ENCODE measurements at places on chromosomes 13 and 19.

DNA sequence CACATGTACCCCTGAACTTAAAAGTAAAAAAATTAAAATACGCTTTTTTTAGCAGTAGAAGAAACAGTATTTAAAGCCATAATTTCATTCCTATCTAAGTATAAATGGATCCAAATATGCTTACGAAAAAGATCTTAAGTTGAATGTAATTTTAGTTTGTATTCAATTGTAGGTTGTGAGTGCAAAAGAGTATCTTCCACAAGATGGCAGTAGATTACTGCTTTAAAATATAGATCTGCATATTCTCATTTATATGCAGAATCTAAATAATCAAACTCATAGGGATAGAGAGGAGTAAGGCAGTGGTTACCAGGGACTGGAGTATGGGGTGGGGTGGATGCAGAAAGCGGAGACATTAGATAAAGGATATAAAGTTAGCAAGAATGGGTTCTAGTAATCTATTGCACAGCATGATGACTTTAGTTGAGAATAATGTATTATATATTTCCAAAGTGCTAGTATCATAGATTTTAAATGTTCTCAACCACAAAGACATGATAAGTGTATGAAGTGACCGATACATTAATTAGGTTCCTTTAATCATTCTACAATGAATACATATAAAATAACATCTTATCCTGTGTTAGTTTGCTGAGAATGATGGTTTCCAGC, 14.2 kb downstream of the OR7A17 start:
- no peak for DNase-seq

DNA sequence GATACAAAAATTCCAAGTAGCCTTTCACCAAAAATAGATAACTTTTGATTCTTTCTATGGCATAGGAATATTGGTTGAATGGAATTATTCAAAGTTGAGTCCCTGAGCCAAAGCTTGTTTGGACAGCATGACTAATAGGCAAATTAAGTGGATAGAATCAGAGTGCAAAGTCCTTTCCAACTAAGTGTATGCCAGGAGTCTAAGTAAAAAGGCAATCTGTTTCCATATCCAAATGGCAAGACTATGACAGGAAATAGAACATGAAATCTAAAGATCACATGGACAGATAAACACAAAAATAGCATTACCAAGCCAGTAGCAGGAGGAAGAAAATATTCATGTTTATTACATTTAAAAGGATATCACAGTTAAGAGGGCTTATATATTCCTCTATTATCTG, 804.6 kb downstream of the SLITRK6 start:
- no peak for DNase-seq

GRCh38 chr13:27391471-27391870, 32.9 kb upstream of the GTF3A start:
- no peak for DNase-seq

- DNase-seq: no peak
Measured at GRCh38 chr13:98821372-98822224, 69.1 kb upstream of the SLC15A1 start.

- DNase-seq: no peak
Measured at GRCh38 chr13:51000061-51000460, 90.5 kb downstream of the RNASEH2B start.

GRCh38 chr19:33296488-33296971, 5.8 kb downstream of the CEBPA start:
- no peak for DNase-seq

DNA sequence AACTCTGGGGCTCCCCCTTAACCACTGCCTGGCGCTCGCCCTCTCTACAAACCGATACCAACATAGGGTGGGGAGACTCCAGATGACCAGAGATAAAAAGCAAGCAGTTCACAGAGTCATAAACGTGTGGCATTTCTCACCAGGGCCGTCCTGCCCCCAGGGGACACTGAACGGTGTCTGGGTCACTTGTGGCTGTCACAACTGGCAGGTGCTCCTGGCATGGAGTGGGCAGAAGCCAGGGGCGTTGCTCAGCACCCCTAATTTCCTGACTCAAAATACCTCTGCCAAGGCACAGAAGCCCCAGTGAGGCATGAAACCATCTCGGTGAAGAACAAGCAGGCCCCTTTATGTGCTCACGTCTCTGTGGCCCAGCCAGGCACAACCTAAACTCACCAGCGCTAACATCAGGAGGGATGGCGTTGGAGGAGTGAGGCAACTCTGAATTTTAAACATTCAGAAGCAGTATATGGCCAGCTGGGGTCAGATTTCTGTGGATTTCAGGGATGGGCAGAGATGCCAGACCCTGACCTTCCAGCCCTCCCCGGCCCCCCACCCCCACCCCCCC, 1.8 kb downstream of the PIP5K1C start:
- DNase-seq: no peak

- DNase-seq: no peak
Measured at GRCh38 chr19:3047496-3048189, 14.7 kb downstream of the TLE5 start.

DNA sequence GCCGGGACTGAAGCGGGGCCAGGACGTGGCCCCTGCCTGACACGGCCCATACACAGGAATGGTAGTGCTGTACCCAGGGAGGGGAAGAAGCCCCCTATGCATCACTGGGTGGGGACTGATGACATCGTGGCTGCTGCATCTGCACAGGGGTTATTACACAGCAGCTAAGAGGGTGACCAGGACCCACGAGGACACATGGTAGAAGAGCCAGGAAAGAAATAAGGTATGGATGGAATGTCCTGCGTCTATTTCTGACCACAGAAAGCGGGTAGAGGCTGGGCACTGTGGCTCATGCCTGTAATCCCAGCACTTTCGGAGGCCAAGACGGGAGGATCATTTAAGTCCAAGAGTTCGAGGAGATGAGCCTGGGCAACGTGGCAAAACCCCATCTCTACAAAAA, 24.1 kb downstream of the DCAF15 start:
- DNase-seq: no peak

GRCh38 chr13:91286317-91286716, 61.2 kb upstream of the MIR17HG start:
- no peak for DNase-seq

DNA sequence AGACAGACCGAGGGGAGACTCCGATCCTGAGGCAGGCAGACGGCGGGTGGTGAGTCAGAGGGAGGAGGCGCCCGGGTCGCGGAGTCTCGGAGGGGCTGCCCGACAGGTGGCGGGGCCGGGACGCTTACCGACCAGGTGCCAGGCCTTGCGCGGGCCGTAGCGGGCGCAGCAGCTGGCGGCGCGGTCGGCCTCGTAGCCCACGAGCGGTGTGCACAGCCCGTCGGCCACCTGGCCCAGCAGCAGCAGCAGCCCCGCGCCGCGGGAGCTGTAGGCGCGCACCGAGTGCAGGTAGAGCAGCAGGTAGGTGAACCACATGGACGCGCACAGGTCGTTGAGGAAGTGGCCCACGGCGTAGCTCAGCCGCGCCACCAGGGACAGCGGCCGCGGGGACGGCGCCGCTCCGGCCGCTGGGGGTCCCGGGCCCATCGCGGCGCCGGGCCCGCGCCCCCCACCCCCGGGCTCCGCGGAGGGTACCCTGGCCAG, 367 bp downstream of the MFSD12 start:
- no peak for DNase-seq

- DNase-seq: no peak
Measured at GRCh38 chr13:42176294-42176693, 95.7 kb upstream of the AKAP11 start.

DNA sequence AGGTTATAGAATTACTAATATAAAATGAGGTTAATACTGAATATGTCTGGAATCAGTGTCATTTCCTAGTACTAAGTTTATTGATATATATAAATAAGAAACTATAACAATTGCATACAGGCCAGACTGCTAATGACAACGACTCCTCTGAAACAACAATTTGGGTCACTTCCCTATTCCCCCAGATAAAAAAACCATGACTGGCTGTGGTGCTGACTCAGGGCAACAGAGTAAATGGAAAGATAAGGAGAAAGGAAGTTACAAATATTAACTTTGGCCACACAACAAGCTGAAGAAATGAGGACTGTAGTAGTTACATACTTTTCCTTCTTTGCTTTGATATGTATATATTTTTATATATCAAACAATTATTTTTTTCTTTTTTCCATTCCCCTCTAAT, 263.7 kb upstream of the PCDH9 start:
- no peak for DNase-seq

DNA sequence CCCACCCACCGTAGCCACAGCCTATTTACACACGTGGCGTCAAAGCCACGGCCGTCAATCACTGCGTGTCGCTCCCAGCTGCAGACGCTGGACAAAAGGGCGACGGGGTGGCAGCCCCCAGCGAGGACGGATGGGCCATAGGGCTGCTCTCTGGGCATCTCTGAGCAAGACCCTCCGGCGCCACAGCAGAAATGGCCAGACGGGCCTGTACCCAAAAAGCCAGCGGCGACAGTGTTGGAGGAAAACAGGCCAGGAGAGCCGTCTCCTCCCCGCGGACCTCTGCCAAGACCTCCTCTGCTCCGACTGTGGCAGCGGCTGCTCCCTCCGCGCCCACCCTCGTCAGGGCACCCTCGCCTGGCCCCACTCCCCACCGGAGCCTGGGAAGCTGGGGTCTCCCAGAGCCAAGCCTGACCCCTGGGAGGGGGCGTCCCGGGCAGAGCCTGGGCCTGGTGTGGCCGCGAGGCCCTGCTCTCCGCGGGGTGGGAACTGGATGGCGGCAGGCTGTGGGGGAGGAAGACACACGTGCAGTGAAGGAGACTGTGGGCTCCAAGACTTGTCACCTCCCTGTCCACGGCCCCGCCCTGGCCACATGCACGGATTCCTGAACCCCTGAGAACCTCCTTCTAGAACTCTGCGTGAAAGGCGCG, 2.7 kb downstream of the C2CD4C start:
- DNase-seq: no peak

DNA sequence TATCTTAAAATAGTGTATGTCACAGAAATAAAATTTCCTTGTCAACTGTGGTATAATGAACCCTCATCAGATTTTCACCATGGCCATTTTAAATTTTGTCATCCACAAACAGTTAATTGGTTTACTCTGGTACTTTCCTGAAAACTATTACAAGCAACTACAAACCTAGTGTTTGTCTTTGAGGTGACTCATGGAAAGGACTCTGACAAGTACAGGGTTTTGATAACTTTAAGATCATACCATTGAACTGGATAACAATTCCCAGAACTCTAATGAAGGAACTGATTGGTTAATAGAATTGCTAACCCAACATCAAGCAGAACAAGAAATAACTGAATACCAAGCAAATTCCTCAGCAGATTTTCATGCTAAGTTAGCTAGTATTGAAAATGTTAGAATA, 237.7 kb upstream of the IPO5 start:
- no peak for DNase-seq

- no peak for DNase-seq
Measured at GRCh38 chr13:98484289-98485219, 92.4 kb downstream of the STK24 start.

DNA sequence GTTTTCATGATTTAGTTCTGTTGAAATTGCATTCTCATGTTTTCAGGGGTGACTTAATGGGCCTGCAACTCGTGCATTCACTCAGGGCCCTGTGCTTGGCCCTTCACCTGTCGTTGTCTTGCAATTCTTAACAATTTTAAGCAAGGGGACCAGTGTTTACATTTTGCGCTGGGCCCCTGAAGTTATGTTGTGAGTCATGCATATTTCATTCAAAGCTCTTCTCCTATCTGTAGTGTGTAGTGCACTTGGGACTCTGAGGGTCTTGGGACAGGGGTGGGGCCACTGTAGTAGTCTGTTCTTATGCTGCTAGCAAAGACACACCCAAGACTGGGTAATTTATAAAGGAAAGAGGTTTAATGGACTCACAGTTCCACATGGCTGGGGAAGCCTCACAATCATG, 211.2 kb upstream of the RXFP2 start:
- DNase-seq: no peak

GRCh38 chr19:4815426-4816201, 15.9 kb downstream of the TICAM1 start:
- DNase-seq: peak; percentile 94

DNA sequence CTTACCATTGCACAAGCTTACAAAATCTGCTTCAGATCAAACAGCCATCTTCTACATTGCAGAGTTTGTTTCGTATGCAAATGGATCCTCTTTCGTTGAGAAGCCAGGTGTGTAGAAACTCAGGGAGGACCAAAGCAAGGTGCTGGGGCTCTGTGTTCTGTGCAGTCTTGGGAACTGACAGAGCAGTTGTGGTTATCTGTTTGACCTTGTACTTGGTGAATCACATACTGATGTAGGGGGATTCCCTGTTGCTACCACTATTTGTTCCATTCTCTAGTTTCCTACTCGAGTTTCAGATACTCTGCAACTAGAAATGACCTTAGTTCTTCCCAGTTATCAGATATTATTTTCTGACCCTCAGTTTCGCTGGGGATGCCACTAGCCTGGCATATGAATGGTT, 95.2 kb upstream of the CLDN10 start:
- DNase-seq: no peak

GRCh38 chr19:41694196-41694595, 6.1 kb upstream of the CEACAM7 start:
- DNase-seq: no peak

GRCh38 chr19:1069009-1069779, 2.2 kb downstream of the ARHGAP45 start:
- no peak for DNase-seq

DNA sequence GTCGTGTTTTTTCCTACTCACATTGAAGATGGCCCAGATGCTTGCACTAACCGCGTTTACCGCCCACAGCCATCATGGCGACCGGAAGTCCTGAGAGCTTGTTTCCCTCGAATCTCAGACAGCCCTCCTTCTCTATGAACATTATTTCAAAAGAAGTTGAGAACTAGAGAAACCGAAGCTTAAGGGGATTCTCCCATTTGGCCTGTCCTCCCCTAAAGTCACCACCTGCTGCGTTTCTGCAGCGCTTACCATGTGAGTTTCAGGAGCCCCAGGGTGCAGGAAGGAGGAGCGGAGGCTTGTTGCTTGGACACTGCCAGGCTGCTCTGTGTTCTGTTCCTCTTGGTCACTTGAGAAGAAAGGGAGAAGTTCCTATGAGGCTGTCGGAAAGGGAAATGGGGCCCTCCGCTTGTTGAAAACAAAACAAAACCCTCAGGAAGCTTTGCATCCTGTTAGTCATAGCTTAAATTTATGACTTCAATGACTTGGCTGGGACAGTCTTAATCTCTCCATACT, 6.2 kb downstream of the CARD8 start:
- DNase-seq: peak; percentile 51

DNA sequence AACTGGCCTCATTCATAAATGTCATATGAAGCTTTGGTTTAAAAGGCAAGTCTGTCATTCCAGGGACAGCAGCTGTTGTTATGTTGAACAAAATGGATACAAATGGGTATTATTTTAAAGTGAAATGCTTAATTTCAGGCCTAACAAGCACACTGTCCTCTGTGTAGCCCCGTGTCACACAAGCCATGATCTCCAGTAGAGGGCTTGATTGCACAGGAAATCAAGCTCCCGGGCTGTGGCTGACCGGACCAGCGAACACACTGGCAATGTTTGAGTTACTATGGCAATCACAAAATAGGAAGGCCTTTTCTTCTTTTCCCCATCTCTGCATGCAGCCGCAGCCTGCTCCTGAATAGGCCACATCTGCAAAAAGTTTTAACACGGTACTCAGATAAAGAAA, 64.0 kb upstream of the GSX1 start:
- DNase-seq: peak; percentile 22

GRCh38 chr13:52955472-52955874, 73.1 kb upstream of the OLFM4 start:
- no peak for DNase-seq

All from putamen (tissue), 1 donor.